ENCODE measurements at places on chromosomes 5 and 9.

DNA sequence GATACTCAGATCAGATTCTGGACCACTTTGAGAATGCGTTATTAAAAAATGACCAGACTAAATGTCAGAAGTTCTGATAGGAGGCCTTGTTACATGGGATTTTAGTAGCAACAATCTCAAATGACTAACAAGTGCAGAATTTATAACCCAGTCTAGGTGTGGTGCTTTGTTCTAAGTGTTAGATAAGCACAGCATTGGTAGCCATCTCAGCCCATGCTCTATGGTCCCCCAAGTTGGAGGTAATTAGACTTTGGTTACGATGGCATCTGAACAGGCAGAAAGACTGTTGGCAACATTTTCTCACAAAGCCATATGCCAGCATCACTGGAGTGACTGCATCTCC is 140.4 kb upstream of the RPS23 start:
- no peak for DNase-seq

GRCh38 chr9:20636888-20637440 is 14.7 kb upstream of the MLLT3 start:
- DNase-seq = no peak

GRCh38 chr5:81601919-81602318 is 149.0 kb downstream of the SSBP2 start:
- no peak for DNase-seq

DNA sequence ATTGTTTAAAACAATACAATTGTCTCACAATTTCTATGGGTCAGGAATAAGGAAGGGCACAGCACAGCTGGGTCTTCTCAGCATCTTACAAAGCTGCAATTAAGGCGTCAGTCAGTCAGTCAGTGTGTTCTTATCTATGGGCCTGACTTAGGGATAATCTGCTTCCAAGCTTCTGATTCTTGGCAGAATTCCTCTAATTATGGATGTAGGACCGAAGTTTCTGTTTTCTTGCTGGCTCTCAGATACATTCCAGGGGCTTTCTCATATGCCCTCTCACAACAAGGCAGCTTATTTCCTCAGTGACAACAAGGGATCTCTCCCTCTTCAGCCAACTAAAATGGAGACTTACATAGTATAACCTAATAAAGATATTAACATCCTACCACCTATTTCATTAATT is 1925.3 kb upstream of the ACO1 start:
- no peak for DNase-seq

DNA sequence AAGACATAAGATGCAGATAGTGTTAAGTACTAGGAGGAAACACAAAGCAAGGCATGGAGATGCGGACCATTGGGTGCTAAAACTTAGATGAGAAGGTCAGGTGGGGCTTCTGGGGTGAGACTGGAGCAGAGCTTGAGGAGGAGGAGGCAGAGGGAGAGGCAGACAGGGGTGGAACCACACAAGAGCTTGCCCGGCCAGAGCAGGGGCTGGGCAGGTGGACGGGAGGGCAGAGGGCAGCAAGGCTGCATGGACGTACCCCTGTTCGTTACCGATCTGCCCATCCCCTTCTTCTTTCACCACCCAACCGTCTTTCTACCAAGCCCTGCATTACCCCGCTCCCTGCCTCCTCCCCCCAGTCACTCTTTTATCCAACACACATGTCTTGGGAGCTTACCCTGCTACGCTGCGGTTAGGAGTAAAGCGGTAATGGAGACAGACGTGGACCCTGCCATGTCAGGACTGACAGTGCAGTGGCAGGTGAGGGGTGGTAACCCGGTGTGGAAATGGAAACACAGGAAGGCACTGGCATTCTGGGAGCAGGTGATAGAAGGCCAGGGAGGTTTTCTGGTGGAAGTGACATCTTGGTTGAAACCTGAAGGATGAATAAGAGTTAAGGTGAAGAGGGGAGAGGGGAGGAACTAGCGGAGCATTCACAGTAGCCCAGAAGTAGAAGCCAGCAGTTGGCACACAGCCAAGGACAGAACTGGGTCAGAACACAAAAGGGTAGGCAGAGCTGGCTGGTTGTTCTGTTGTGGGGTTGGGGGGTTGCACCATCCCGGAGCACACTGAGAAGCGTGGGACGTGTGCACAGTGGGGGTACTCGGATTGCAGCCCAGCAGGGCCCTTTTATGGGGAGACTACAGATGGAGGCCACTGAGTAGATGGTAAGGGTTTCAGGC is 167.2 kb downstream of the CACNA1B start:
- no peak for DNase-seq
